ENCODE measurements at places on chromosomes 11 and 22.

DNA sequence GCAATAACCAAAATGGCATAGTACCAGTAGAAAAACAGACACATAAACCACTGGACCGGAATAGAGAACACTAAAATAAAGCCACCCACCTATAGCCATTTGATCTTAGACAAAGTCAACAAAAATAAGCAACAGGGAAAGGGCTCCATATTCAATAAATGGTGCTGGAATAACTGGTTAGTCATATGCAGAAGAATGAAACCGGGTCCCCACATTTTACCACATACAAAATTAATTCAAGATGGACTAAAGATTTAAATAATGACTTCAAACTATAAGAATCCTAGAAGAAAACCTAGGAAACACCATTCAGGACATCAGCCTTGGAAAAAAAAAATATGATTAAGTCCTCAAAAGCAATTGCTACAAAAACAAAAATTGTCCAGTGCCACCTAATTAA, 30.1 kb upstream of the NOX4 start:
- no peak for DNase-seq

GRCh38 chr11:78313181-78313795, 104.3 kb downstream of the GAB2 start:
- no peak for DNase-seq

GRCh38 chr22:36770513-36771231, 5.2 kb downstream of the IFT27 start:
- DNase-seq, result no peak

DNA sequence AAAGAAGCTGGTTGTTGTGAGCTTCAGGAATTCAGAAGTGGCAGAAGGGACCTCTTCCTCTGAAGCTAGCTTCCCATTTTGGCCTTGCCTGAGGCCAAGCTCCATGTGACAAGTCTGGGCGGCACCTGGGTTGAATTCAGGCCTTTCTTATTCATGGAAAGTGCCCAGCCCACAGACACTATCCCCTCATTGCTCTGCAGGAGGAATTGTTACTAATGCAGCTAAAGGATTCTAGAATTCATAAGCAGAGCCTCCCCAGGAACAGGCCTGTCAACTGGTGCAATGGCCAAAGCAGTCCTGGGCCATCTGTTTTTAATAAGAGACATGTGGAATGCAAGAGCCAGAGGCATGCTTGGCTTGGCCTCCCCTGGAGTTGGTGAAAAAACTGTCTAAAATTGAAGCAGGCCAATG, 71.4 kb downstream of the SLC1A2 start:
- DNase-seq, result no peak

- no peak for DNase-seq
These were observed 33.1 kb upstream of the ARHGAP32 start for GRCh38 chr11:129225190-129225589.

DNA sequence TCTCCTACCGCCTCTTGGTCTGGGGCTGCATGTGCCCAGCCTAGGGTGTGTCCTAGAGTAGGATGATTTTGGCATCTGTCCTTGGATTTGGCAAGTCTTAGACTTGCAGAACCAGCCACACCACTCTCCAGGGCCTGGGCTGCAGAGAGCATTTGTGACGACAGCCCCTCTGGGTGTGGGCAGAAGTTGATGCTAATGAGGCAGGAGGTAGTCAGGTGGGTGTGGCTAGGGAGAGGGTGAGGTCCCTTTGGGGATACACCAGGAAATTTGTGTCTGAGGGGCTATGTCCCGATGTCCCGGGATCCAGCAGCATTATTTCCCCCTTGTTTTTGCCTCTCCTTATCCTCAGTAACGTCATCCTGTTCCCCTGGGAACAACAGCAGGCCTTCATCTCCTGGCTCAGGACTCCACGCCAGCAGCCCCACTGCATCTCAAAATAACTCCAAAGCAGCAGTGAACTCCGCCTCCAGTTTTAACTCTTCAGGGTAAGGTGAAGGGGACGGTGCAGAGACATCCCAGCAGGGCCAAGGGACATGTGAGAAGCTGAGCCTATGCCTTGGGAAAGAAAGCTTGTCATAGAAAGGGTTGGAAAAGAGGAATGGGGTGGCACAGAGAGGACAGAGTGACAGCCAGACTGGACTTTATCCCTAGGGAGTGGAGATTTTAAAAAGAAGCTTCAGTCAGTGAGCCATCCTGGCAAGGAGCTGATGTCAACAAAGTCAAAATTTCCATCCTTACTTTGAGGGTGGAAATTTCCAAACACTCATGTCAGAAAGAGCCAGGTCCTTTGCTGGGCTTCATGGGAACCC, 8.0 kb upstream of the TLCD5 start:
- peak; percentile 97 for DNase-seq

DNA sequence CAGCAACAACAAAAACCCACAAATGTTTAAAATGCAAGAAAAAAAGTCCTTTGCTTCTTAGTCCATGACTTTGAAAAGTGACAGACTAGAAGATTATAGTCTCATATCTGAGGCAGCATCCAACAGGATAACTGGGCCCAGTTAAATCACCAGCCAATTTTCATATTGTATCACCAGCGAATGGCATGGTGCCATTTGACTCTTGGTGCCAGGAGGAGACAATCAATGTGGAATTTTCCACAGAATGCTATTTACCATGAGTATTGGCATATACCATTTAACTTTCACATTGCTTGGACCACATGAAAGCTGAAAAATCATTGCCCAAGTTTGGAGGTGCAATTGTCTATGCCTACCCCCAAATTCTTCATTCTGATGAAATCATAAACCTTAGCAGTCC, 255.5 kb downstream of the TENM4 start:
- no peak for DNase-seq

DNA sequence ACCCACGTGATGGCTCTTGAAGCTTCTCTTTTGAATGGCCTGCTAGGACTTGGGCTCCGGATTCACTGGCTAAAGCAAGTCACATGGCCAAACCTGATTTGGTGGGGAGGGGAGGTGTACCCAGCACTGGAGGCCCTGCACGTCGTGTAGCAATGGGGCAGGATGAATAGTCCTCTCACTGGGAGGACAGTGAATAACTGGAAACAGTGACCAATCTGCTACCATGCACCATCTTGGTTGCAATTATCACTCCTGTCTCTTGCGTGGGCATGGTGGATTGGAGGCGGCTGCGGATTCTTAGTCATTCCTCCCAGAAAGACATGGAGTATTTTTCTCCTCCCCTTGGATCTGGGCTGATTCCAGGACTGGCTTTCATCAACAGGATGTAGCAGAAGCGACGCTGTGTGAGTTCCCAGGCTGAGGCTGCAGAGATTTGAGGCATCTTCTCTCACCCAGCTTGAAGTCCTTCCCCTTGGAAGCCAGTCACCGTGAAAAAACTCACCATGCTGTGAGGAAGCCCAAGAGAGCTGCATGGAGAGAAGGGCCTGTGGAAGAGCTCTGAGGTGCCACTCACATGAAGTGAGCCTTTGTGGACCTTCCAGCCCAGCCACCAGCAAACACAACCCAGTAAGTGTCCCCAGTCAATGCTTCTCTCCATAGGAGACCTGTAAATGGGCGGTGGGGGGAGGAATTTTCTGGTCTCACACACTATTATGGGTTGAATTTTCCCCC, 70.4 kb downstream of the IGLL1 start:
- no peak for DNase-seq

GRCh38 chr22:26406118-26406517, 22.9 kb upstream of the ASPHD2 start:
- no peak for DNase-seq
